A549 treated with RU486 at 1 μM for 4 hours (cell line): ENCODE measurements at places on chromosomes 13 and 19. TPM values are rescaled to one million over a fixed set of nuclear protein-coding genes. Genes with fewer than 3 reads are reported as not detected.

Gene ZNF534
- not detected in 5 replicates for total RNA-seq

Gene SLITRK5
- total RNA-seq: 0.38 to 0.64 TPM (median 0.62 TPM) in 5 replicates

Gene GJB2
- total RNA-seq: 0.53 to 1.1 TPM (median 0.69 TPM) in 5 replicates

Gene ZNF91
- 0.07 to 0.37 TPM (median 0.16 TPM) in 5 replicates for total RNA-seq

Gene ATP4A
- total RNA-seq: not detected in 5 replicates

Gene ZNF709
- 0.05 TPM in 1 of 5 replicates, not detected in the others for total RNA-seq

Gene CNN1
- total RNA-seq: 0.35 to 0.94 TPM (median 0.40 TPM) in 5 replicates

Gene GRIK5
- total RNA-seq: 0.37 to 1.6 TPM (median 0.47 TPM) in 5 replicates

Gene OR7A5
- not detected in 5 replicates for total RNA-seq

Gene ZNF627
- 2.8 to 5.5 TPM (median 3.7 TPM) in 5 replicates for total RNA-seq

Gene KLHL1
- total RNA-seq: not detected in 5 replicates
